T-helper 17 cell (primary cell): ENCODE measurements at places on chromosomes 6 and 20. TPM values are rescaled to one million over a fixed set of nuclear protein-coding genes. Genes with fewer than 3 reads are reported as not detected.
A peak's percentile ranks its signal among the peaks of the same experiment; 100 is the strongest.

Gene SLC22A23
- 9.0 TPM for total RNA-seq

GRCh38 chr6:38580030-38580429, 59.7 kb downstream of the BTBD9 start:
- peaks cover 12% of the 10 kb centered on the region for H3K36me3 ChIP-seq
- H3K27me3 ChIP-seq, result no peaks in the 10 kb centered on the region
- H3K27ac ChIP-seq, result no peak overlapping the region
- H3K4me3 ChIP-seq, result no peak overlapping the region

DNA sequence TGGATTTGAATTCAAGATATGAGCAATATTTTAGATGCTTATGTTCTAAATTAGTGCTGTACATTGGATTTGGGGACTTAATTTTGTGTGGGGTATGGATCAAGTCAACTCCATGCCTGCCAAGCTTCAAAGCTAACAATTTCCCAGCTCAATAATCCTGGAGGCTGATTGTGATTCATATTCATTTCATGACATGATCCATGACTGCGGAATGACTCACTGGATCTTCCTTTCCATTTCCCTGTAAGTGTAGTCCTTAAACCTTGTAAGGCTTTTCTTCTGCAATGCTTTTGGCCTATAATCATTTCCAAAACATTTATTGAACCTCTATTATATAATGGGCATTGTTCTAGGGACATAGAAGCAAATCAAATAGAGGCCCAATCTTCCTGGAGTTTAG, 44.7 kb upstream of the CCN2 start:
- H3K27ac ChIP-seq, result no peak overlapping the region
- DNase-seq, result no peak
- no peaks in the 10 kb centered on the region for H3K4me1 ChIP-seq
- no peak overlapping the region for H3K4me3 ChIP-seq

Gene KIF25
- total RNA-seq, result not detected

- no peak overlapping the region for H3K4me3 ChIP-seq
- H3K27ac ChIP-seq, result no peak overlapping the region
- H3K4me1 ChIP-seq, result peaks cover 9% of the 10 kb centered on the region
- DNase-seq, result no peak
Observed at GRCh38 chr6:155303361-155303870, 10.9 kb downstream of the TFB1M start.

DNA sequence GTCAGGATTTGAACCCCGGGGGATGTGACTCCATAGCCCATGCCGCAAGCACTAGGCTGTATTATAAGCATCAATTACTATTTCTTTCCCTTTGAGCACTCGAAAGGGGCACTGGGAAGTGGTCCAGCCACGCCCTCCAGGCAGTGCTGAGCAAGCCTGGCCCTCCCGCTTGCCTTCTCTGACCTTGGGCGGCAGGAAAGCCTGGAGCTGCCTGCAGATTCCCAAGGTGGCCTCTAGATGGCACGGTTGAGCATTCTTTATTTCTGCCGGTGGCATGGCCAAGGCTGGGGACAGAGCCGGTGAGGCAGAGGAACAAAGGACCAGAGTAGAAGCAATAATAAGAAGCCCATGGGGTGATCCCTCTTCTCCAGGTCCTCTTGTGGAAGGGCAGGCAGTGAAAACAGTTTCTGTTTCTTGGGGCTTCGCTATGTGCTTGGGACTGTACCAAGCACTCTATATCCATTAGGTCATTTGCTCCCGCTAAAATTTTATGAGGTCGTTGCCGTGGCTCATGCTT, 32.0 kb downstream of the ARHGAP40 start:
- DNase-seq, result peak; percentile 29
- no peak overlapping the region for H3K27ac ChIP-seq
- H3K4me1 ChIP-seq, result peaks cover 12% of the 10 kb centered on the region
- H3K27me3 ChIP-seq, result peaks cover 36% of the 10 kb centered on the region
